ENCODE measurements at places on chromosomes 11 and 22.

GRCh38 chr11:673866-674265, 21.2 kb downstream of the DEAF1 start:
- DNase-seq, result no peak

- no peak for DNase-seq
Observed at GRCh38 chr22:17578136-17578754, 14.9 kb downstream of the SLC25A18 start.

DNA sequence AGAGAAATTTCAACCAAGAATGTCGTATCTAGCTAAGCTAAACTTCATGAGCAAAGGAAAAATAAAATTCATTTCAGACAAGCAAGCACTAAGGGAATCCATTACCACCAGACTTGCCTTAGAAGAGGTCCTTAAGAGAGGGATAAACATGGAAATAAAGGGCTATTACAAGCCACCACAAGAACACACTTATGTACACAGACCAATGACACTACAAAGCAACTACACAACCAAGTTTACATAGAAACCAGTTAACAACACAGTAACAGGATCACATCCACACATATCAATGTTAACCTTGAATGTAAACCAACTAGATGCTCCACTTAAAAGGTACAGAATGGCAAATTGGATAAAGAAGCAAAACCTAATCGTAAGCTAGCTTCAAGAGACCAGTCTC, 38.0 kb downstream of the TMEM123 start:
- no peak for DNase-seq

GRCh38 chr22:44179989-44180705, 578 bp upstream of the PARVG start:
- no peak for DNase-seq

- DNase-seq, result no peak
Observed at GRCh38 chr11:18065572-18065971, 19.5 kb upstream of the TPH1 start.

DNA sequence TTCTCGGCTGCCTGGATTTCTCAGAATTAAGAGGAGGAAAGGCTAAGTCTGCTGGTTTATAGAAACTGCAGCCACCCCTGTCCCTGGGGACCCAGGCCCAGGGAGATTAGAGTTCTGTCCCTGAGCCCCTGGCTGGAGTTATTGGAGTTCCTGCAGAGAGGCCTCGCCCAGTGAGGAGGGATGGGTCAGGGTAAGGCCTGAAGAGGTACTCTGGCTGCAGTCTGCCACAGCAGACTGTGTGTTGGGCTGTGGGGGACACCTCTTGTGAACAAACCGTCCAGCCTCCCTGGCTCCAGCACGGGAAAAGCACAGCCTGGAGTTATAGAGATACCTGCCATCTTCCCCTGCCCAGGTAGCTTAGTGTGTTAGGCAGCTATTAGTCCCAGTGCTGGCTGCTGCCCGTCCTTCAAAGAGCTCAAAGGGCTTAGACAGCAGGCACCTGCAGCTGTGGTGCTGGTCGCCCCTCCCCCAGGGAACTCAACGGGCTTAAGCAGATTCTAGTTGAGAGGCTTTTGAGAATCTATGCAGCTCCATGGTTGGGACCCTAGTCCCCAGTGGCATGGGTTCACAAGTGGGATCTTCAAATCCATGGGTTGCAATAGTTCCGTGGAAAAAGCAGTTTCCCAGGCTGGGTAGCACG, 36.6 kb upstream of the MUC15 start:
- no peak for DNase-seq

GRCh38 chr11:14300661-14301304, 58.2 kb downstream of the RRAS2 start:
- DNase-seq, result no peak

DNA sequence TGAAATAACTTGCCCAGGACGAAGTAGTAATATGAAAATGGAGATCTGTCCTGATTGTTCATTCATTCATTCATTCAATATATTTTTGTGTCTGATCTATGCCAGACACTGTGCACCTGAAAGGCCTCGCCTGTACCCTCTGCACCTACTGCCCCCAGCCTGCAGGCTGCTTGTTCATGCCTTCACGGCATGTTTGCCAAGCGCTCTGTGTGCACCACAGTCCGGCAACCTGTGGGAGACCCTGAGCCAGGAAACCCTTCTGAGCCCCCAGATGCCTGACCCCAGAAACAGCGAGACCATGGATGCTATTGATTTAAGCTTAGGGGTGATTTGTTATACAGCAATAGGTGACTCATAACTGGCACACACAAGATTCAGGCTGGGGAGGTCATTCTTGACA, 47.0 kb downstream of the RTL6 start:
- no peak for DNase-seq

DNA sequence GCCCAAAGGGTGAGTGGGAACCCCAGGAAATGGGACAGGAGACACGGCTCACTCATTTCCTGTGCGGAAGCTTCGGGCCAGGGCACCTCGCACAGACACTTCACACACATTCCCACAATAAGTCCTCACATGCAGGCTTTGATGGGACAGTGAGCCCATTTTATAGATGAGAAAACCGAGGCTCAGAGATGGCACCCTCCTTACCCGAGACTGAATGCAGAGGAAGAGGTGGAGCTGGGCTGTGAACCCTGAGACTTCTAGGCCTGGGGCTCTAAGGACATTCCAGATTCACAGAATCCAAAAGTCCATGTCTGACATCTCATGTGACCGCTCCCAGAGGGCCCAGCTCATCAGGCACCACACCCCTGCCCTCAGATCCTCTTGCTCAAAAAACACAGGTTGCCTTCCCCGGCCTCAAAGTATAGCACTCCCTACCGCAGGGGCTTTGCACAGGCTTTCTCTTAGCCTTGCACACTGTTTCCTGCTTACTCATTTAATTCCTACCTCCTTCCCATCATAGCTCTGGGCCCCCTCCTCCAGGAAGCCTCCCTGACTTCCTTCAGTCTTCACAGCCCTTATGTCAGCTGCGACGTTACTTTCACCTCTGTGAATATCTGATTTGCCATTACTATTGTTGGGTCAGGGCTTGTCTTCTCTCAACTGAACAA, 57.1 kb upstream of the TCF20 start:
- DNase-seq, result no peak

- no peak for DNase-seq
Observed at GRCh38 chr11:126308271-126308671, 4.4 kb downstream of the DCPS start.

GRCh38 chr22:30047364-30047738, 32.9 kb upstream of the HORMAD2 start:
- no peak for DNase-seq

- DNase-seq, result no peak
Observed at GRCh38 chr11:116062490-116063171, 558.4 kb upstream of the CADM1 start.

GRCh38 chr11:67464411-67465188, 4.5 kb downstream of the TMEM134 start:
- DNase-seq, result peak; percentile 72

GRCh38 chr11:73645972-73646631, at the start of gene PLEKHB1:
TSS of gene PLEKHB1 (plus strand) at chr11:73646581. CDS start at chr11:73646609, 28 bp downstream.
- DNase-seq, result no peak

DNA sequence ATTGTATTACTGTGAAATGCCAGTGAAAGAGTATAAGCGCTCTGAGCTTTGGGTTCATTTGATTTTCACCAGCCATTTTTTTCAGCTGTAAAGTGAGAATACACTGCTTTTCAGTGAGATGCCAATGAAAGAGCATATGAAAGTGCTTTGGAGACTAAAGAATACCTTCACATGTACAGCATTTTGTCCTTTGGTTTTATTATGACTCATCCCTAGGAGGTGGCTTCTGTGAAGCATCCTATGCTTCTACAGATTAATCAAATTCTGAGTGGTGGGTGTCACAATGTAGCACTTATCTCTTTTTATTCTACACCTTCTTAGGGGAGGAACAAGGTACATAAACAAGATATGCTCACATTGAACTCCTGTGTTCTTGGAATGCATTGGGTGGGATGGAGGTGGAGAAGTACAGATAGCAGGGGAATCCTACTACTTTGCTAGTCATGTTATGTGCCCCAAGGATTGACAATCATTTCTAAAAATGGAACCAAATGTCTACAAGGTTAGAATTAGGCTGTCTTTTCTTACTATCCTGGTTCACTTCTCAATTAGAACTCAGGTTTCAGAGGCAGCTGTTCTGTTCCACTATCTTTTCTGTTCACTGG, 18.7 kb downstream of the TRIM44 start:
- DNase-seq, result no peak

- DNase-seq, result no peak
Observed at GRCh38 chr11:33368931-33369330, 111.8 kb downstream of the HIPK3 start.

- DNase-seq, result no peak
Observed at GRCh38 chr22:30381264-30381663, 5.9 kb downstream of the RNF215 start.

DNA sequence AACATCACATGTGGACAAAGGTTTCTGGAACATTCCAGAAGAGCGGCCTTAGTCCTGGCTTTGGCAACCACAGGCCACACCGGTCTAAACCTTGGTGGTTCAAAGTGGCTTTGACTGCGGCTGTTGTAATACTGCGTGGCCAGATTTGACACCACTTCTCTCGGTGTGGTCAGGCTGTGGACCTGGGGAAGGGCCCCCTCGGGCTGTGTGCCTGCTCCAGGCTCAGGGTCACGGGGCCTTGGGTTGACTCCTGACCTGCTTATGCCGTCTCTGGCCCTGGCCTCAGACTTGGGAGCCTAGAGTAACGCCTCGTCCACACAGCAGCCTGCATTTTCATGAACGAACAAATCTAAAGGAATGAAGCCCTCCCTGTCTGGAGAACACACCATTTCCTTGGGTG, 118.0 kb downstream of the PHF21B start:
- DNase-seq, result no peak

DNA sequence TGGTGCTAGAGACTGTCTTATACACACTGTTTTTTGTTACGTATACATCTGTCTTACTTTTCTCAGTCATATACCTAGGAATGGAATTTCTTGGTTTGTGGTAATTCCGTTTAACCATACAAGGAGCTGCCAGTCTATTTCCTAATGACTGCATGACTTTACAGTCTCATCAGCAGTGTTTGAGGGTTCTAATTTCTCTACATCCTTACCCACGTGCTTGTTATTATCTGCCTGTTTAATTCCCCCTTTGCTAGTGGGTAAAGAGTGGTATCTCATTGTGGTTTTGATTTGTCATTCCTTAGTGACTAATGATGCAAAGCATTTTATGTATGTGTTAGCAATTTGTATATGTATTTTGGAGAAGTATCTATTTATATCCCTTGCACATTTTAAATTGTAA, 1008.0 kb downstream of the FAM181B start:
- DNase-seq, result no peak
